ENCODE measurements at places on chromosomes 3 and 15.

GRCh38 chr15:79834495-79834894 is 62.3 kb downstream of the MTHFS start:
- DNase-seq, result no peak

DNA sequence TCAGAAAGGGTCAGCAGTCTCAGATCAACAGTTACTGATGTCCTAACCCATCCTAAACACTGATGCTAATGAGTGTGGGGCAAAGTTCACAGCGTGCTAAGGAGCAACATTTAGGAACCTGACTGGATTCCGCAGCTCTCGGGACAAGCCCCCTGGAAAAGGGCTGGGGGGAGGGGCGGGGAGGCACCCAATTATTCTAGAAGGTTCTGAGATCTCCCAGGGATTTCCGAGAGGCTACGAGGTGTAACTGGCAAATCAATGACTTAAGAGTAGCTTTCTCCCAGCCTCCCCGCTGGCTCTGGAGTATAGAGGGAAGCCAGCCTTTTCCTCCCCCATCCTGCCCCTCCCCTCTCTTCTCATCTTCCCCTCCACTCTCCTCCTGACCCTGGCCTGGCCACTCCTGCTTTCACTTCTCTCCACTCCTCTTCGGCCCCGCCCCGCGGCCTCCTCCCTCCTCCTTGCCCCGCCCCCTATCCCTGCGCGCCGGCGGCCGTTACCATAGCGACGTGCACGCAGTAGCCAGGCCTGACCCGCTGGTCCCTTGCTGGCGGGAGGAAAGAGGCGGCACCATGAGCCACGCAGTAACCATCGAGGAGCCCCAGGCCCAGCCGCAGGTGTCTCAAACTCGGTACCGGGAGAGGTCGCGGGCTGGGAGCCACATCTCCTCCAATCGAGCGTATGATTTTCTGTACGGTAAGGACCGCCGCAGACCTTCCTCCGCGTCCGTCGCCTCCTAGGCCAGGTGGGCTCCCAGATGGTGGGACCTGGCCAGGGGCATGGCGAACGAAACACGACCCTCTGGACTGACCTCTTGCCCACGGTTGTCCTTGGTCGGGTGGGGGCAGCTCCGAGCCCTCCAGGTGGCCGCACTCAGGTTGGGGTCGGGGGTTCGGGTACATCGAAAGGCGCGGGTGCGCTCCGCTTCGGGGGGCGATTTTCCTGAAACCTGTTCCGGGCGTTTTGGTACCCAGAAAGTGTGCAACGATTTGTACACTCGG is at the start of gene CFAP91:
TSS of gene CFAP91 (plus strand) at position 493 of the 998 bp plus-strand sequence. CDS start at position 570, 77 bp downstream.
- peak; percentile 54 for DNase-seq

- DNase-seq, result no peak
These were observed 20.4 kb upstream of the MAP6D1 start for GRCh38 chr3:183845608-183846288.

DNA sequence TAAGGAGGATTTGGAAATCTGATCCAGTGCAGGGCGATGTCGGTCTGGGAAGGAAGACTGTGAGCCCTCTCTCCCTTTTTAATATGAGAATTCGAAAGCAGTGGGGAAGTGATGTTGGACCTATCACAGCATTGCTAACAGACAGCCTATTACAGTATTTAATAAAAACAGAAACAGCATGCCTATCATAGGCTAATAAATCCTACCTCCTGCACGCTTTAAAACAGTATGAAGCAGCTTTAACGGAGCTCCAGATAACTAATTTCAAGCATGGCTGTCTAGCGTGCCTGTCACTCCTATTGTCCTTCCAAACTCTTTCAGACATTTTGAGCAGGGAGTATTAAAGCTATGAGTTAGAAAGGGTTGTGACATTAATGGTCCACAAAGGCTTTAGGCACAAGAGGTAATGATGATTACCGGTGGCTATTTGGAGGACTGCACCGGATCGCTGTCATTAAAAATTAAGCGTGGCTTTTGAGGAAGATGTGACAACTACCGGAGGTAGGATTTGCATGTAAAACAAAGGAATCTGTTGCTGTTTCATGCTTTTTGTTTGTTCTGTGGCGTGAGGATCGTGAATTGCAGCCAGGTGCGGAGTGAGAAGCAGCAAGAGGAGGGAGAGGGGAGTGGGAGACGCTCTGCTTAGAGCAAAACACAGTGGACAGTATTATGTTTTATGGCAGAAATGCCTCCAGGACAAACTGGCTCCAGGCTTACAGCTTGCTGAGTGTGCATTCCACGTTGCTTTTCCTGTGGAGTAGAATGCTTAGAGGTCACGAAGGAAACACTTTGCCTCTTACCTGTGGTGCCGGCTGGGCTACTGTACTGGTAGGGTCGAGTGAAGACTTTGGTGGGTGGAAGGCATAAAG is at the start of gene KCNMB2:
TSS of gene KCNMB2 (plus strand) at position 226 of the 869 bp plus-strand sequence.
- no peak for DNase-seq

Data from activated CD8-positive, alpha-beta memory T cell treated with anti-CD3 and anti-CD28 coated beads for 1 hour (primary cell).